Activated CD4-positive, alpha-beta T cell treated with anti-CD3 and anti-CD28 coated beads, Interleukin-2, Interleukin-6, amounts not matched to agents 100 ng/mL and 50 ng/mL, durations not matched to agents 16 hours and 8 hours (primary cell): ENCODE measurements at places on chromosomes 13 and 19.

DNA sequence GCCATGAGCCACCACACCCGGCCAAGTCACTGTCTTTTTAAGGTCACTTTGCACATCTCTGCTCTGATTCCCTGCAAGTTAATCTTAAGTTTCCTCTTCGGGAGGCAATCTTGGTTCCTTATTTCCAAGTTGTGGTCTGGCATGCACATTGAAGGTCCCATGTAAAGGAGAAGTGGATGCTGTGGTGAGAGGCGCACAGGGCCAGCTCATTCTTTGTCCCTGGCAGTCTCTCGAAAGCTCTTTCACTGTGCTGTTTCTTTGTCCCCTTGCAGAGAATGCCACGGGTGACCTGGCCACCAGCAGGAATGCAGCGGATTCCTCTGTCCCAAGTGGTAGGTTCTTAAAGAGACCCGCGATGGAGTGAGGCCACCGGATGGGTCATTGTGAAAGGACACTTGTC lies 16.4 kb upstream of the C19orf33 start:
- DNase-seq: no peak

- DNase-seq: no peak
These were observed 26.9 kb downstream of the GGACT start for GRCh38 chr13:100561599-100562204.

DNA sequence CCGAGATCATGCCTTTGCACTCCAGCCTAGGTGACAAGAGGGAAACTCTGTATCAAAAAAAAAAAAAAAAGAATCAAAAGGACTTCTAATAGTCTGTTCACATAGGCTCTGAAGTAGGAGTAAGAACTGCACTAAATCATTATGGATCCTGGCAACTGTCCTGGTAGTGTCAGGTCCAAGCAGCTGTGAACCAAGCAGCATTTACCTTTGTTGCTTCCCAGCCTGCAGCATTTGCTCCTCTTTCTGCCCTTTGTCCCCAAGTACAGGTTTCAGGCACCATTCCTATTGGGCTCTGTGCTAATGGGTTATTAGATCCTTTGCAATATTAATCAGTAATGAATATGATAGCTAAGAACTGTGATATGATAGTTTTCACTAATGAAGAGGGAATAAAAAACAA lies 77.4 kb upstream of the NBEA start:
- DNase-seq: no peak

- DNase-seq: no peak
These were observed 27.8 kb downstream of the RFC3 start for GRCh38 chr13:33845572-33846302.

GRCh38 chr19:35868172-35868822 lies at the start of gene APLP1:
Gene APLP1, plus strand, starts transcription at chr19:35868574. Its CDS starts 63 bp downstream, at chr19:35868637.
- peak; percentile 75 for DNase-seq

- DNase-seq: no peak
These were observed 454.5 kb downstream of the IRS2 start for GRCh38 chr13:109331898-109332297.

DNA sequence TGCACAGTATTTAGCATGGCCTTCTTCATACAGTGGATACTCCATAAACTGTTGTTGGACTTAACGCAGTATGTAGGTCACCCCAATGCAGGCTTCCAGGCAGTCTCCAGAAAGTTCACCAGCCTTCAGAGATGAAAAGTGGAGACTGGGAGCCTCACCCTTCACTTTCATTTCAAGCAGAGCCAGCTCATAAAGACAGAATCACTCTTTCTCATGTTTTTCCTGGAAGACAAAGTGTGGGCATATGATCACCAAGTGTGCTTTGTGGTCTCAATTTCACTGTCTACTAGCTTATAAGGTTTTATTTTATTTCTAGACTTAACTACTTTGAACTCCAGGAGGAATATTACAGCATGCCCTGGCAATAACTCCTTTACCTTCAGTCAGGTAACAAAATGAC lies 26.3 kb upstream of the TNFSF11 start:
- DNase-seq: peak; percentile 62

DNA sequence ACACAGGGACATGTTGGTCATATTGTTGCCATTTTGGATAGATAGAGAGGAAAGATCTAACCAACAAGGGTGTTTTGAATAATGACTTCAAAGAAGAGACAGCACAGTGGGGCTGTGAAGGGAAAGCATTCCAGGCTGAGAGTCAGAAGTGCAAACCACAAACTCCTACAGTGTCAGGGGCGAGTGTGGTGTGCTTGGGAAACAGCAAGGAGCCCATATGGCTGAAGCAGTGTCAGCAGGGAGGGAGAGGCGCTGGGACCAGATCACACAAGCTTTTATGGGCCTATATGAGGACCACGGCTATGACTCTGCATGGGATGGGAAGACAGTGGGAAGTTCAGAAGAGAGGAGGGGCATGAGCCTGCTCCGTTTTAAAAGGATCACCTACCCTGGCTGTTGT lies 166.4 kb downstream of the MYO16 start:
- DNase-seq: no peak

- DNase-seq: no peak
These were observed 381.3 kb downstream of the ENOX1 start for GRCh38 chr13:43405457-43405856.

GRCh38 chr13:97561182-97561581 lies 127.2 kb downstream of the RAP2A start:
- no peak for DNase-seq

GRCh38 chr19:16446108-16446723 lies 25.6 kb downstream of the EPS15L1 start:
- DNase-seq: no peak

DNA sequence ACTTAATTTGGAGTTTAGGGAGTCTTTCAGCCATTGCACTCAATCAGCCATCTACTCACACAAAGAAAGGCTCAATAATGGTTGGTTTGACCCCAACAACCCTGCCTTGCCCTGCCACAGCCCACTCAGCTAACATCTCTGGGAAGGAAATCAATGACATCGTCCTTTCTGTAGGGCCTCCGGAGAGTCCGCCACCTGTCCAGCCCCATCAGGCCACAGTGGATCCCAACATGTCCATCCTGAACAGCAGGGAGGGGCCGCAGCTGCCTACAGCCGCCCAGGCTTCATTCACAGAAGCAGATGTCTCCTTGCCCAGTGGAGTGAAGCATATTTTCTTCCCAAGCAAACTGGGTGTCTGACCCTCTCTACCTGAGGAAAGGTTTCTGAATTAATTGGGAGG lies 4.2 kb upstream of the CDX2 start:
- DNase-seq: no peak

DNA sequence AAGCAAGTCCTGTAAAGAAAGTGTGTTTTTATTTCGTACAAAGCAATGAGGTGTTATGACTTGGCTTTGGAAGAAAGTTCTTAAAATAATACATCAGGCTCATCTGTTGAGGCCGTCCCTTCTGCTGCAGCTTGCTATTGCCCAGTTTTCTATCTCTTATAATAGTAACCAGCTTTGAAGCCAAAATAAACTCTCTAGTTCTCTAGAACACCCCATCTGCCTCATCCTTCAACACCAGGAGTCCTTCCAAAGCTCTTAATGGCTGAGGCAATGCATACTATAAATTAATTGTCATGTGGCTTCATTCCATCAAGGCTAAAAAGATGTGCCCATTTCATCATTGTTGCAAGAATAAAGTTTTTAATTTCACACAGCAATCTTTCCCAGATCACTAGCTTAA lies 49.4 kb upstream of the IPO5 start:
- no peak for DNase-seq

DNA sequence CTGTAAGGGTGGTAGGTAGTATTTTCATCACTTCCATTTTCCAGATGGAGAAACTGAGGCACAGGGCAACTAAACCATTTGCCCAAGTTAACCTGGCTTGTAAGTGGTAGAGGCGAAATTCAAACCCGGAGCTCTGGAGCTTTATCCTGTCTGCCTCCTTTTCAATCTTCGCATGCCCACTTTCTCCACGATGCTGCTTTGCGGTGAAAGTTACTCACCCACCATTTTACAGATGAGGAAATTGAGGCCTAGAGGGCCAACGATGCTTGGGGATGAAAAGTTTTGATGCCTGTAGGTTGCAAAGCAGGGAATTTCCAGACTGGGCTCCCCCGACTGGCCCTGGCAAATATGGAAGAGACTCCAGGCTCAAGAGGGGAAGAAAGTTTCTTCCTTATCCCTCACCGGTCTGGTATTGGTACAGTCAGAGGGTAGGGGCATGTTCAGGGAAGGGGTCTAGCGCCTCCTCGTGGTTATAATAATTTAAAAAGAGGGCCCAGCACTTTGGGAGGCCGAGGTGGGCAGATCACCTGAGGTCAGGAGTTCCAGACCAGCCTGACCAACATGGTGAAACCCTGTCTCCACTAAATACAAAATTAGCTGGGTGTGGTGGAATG lies 1.9 kb upstream of the SH2D3A start:
- DNase-seq: peak; percentile 49

DNA sequence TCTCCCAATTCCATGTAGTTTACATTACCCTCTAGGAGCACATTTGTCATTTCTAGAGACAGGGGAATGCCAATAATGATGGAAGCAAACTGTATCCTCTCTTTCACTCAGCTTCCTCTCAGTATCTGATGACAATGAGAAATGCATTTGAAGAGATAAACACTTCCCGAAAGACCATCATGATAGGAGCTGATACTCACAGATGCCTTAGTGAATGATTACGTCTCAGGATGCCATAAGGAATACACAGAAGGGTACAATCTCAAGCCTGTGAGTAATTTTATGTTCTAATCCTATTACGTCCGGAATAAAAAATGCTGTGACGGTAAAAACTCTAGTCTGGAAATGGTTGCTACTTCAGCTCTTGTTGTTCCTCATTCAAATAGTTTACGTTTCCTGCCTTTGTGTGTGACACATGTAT lies 663.8 kb upstream of the MIR17HG start:
- no peak for DNase-seq

GRCh38 chr19:2591537-2592291 lies 110.8 kb downstream of the GNG7 start:
- DNase-seq: no peak

- no peak for DNase-seq
These were observed 10.5 kb downstream of the DDX39A start for GRCh38 chr19:14408491-14409145.

DNA sequence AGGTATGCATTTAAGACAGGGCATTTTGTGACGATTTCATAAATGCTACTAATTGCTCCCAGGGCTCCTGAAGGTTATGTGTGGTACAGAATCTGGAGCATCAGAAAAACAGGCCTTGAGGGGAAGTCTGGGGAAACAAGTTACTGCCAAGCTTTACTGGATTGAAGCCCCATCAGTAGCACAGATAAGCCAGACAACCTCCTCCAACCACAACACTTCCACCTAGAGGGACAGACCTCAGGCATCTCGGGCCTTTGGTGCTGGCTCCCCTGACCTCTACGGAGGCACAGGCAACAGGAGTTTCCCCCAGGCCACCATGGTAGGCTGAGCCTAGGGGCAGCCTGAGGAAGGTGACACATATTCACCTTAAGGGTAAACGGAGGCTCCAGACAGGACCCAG lies 54.1 kb downstream of the ABCC4 start:
- DNase-seq: no peak

DNA sequence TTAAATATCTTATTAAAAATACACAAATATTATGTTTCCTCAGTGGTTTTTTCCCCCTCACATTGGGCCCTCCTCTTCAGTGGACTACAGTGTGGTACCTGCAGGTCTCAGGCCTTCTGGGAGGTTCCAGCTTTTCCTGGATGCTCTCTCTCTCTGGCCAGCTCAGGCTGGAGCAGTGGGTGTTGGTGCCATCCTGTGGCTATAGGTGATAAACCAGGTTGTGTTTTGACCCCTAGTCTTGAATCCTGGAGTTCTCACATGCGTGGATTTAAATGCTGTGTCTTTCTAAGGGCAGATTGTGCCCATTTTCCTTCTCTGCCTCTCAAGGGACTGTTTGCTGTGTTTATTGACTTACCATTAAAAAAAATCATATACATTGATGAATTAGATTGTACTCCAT lies 41.2 kb upstream of the ZNF527 start:
- DNase-seq: no peak

- no peak for DNase-seq
These were observed 531.4 kb upstream of the NBEA start for GRCh38 chr13:34410678-34411077.

GRCh38 chr13:92512852-92513251 lies 713.8 kb upstream of the GPC6 start:
- no peak for DNase-seq

- DNase-seq: peak; percentile 4
These were observed 2439.9 kb upstream of the PCDH20 start for GRCh38 chr13:63855457-63856118.

DNA sequence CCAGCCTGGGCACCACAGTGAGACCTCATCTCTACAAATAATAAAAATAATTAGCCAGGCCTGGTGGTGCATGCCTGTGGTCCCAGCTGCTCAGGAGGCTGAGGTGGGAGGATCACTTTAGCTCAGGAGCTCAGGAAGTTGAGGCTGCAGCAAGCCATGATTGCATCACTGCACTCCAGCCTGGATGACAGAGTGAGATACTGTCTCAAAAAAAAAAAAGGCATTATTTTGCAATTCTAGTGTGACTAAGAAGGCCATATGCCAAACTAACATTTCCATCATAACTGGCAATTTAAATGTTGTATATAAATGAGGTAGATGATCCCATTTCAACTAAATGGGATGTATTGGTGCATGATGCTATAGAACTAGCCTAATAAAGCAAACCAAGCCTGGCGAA lies 632.8 kb upstream of the KLF12 start:
- DNase-seq: no peak

- no peak for DNase-seq
These were observed 413.7 kb downstream of the LIG4 start for GRCh38 chr13:107801621-107802020.

GRCh38 chr19:12884926-12885748 lies 1.9 kb downstream of the KLF1 start:
- DNase-seq: peak; percentile 94

DNA sequence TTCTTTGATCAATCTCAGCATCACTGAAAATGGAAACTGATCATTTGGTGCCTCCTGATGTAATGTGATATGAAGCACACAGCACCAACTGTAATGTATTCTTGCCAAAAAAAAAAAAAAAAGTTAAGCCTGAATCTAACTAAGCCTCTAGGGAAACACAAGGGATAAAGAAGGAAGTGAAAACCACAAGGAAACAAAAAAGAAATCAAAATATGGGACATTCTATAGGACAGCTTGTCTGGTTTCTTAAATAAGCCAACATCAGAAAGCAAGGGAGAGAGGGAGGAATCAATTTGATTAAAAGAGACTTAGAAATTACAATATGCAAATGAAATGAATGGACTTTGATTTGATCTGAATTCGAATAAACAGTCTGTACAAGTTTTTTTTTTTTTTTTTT lies 20.6 kb upstream of the METTL21C start:
- DNase-seq: no peak

DNA sequence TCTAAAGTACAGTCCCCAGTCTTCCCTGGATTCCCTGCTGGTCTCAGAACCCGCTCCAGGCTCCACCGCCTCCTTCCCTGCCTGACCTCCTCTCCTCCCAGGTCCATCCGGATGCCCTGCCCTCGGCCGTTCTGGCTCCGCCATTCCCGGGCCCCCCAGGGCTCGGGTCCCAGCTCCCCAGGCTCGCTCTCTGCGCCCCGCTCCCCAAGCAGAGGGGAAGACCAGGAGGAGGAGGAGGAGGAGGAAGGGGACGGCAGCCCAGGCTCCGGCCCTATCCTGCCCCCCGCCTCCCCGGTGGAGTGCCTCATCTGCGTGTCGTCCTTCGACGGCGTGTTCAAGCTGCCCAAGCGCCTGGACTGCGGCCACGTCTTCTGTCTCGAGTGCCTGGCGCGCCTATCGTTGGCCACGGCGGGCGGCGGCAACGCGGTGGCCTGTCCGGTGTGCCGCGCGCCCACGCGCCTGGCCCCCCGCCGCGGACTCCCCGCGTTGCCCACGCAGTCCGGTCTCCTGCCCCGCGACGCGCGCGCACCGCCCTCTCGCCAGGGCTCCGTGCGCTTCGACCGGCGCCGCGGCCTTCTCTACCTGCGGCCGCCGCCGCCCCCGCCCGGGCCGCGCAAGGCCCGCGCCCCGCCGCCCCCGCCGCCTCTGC lies 647 bp downstream of the RNF225 start:
- DNase-seq: peak; percentile 38
